ENCODE measurements at places on chromosomes 6 and 20.

DNA sequence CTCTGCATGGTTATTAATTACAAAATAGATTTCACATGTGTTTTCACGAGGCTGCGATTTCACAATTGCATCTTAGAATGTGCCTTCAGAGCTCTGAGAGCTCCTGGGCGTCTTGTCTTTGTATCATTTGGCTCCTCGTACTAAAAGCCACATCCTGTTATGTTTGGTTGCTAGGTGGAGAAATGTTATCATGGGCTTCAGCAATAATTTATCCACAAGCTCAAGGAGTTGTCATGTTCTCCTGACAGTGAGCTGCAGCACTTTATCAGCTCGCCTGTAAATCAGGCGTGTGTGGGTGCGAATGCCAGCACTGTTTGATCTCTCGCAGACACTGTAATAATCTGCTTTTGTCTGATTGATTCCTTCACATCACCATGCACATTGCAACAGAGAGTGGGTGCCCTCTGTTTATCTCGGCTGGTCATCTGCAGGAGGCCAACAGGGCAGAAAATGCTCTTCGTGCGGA is 218.6 kb upstream of the ZFP64 start:
- H3K27me3 ChIP-seq = no peaks in the 10 kb centered on the region
- H3K27ac ChIP-seq = peak overlapping the region; percentile 71
- DNase-seq = peak; percentile 32
- H3K36me3 ChIP-seq = no peaks in the 10 kb centered on the region

DNA sequence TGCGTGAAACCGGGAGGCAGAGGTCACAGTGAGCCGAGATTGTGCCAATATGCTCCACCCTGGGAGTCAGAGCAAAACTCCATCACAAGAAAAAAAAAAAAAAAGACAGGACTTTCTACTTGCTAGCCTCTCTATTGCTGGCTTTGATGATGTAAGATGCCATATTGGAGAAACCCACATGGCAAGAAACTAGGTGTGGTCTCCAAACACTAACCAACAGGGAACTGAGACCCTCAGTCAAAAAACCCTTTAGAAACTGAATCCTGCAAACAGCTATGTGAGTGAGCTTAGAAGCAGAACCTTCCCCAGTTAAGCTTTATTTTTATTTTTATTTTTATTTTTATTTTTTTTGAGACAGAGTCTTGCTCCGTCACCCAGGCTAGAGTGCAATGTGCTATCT is 18.4 kb upstream of the ZBTB22 start:
- H3K4me1 ChIP-seq = peaks cover 15% of the 10 kb centered on the region
- no peak overlapping the region for H3K27ac ChIP-seq
- H3K36me3 ChIP-seq = no peaks in the 10 kb centered on the region
- no peak for DNase-seq

GRCh38 chr6:70051197-70052124 is 185.1 kb downstream of the COL19A1 start:
- H3K27ac ChIP-seq = no peak overlapping the region
- H3K4me3 ChIP-seq = no peak overlapping the region
- H3K36me3 ChIP-seq = no peaks in the 10 kb centered on the region
- DNase-seq = no peak
- no peaks in the 10 kb centered on the region for H3K4me1 ChIP-seq

DNA sequence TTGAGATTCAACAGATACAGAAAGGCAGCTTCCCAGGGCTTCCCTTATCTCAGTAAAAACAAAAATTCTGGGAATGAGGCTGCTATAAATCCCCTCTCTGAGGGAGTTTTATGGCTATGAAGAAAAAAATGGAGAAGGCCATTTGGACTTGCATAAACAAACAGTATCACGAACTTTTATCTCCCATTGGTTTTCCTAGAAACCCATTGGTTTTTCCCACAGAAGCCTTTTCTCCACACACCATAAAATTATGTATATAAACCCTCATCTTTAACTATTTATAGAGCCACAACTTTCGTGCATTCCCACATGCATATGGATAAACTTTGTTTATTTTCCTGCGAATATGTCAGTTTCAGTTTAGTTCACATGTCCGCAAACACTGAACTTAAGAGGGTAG is 36.2 kb upstream of the BTBD3 start:
- no peak overlapping the region for H3K4me3 ChIP-seq
- no peak overlapping the region for H3K27ac ChIP-seq
- H3K36me3 ChIP-seq = no peaks in the 10 kb centered on the region
- DNase-seq = no peak
- H3K4me1 ChIP-seq = no peaks in the 10 kb centered on the region
- H3K27me3 ChIP-seq = peaks cover under 1% of the 10 kb centered on the region

GRCh38 chr6:155959898-155960495 is 504.4 kb upstream of the NOX3 start:
- no peaks in the 10 kb centered on the region for H3K4me1 ChIP-seq
- no peak for DNase-seq
- H3K4me3 ChIP-seq = no peak overlapping the region

GRCh38 chr20:62642666-62643520 is 590 bp downstream of the SLCO4A1 start:
- H3K4me3 ChIP-seq = peak overlapping the region; percentile 80
- H3K4me1 ChIP-seq = peaks cover 25% of the 10 kb centered on the region
- no peak overlapping the region for H3K27ac ChIP-seq
- peaks cover 18% of the 10 kb centered on the region for H3K36me3 ChIP-seq
- peaks cover 7% of the 10 kb centered on the region for H3K27me3 ChIP-seq

DNA sequence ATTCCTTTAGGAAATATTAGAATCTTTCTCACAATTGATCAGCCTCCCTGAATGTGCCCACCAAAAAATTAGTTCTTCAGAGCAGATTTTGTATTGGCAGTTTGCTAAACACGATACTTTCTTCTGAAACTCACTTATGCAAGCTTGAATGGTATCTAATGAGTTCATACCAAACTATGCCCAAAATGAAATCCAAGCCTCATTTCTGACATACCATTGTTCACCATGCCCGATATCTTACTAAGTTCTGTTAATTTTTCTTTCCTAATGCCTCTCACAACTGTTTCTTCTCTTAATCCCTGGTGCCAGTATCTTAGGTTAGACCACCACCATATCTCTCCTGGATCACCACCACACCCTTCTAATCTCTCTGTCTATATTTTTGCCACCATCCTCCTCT is 755.9 kb downstream of the KIF16B start:
- H3K36me3 ChIP-seq = no peaks in the 10 kb centered on the region
- H3K27me3 ChIP-seq = no peaks in the 10 kb centered on the region
- no peaks in the 10 kb centered on the region for H3K4me1 ChIP-seq
- H3K4me3 ChIP-seq = no peak overlapping the region
- no peak overlapping the region for H3K27ac ChIP-seq

DNA sequence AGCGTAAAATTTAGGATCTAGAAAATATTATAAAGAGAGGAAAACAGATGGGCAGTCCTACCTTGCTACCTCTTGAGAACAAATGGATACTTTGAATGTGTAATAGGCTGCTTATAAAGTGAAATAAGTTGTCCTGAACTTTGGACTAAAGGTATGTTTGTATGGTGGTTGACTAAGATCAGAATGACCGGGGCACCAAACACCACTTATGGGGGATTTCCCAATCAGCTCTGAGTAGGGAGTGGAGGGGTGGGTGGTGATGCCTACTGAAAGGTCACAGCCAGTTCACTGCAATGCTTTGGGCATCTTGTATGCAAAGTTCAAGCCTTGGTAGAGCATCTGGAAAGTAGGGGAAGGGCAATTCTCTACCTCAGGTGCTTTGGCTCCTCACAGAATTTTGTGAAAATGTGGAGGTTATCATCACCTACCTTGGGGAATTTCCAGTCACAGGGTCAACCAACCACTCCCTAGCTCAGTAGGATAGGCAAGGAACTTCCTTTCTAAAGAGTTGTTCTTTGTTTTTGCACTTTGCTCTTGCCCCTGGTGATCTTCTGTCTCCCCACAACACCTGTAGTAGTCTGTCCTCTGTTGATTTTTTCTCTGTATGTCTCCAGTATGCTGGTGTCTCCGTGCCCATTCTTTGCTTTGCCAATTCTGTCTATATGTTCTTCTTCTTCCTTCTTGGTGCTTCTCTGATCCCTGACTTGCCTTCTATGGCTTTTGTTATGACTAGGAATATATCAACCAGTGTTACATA is at the start of gene TRIM31:
Gene TRIM31 (minus strand): TSS at position 88 of the 757 bp plus-strand sequence. CDS start 285 bp downstream, outside the sequence.
- no peak for DNase-seq
- peaks cover 7% of the 10 kb centered on the region for H3K4me1 ChIP-seq
- no peaks in the 10 kb centered on the region for H3K36me3 ChIP-seq

DNA sequence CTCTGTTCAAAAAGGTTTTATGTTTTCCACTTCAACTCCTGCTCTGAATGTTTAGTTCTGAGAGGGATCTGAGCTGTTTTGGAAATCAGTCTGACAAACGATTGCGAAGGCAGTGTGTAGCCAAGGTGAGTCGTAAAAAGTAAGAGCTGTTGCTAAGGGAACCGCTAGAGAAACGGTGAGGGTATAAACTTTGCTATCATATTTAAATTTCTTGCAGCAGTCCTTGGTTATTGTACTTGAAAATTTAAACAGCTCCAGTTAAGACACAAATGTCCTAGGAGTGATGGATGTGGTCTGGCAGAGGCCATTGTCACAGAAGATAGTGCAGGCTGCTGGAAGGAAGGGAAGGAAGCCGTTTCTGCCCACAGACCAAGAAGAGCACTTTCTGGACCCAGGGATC is 64.9 kb upstream of the CITED2 start:
- H3K4me3 ChIP-seq = no peak overlapping the region
- H3K4me1 ChIP-seq = peaks cover 17% of the 10 kb centered on the region
- peaks cover under 1% of the 10 kb centered on the region for H3K27me3 ChIP-seq

DNA sequence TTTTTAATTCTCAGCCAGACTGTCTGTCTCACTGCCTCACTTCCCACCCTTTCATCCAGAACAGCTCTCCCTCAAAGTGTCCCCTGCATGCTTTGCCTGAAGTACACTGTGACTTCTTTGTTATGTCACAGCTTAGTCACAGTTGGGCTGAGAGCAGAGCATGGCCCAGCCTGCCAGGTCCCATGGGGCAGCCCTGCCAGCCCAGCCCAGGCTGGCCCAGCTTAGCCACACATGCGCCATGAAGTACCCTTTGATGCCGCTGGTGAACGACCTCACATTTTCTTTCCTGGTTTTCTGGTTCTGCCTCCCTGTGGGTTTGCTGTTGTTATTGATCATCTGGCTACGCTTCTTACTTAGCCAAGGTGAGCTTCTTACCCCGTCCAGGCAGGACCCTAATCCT is at the start of gene ADIG:
Gene ADIG (plus strand): TSS at position 185 of the 400 bp plus-strand sequence. CDS start 54 bp downstream, at position 239.
- no peaks in the 10 kb centered on the region for H3K4me1 ChIP-seq
- H3K27ac ChIP-seq = no peak within 1 kb of the TSS
- DNase-seq = no peak
- peaks cover 6% of the 10 kb centered on the region for H3K36me3 ChIP-seq
- no peaks in the 10 kb centered on the region for H3K27me3 ChIP-seq

GRCh38 chr6:46689657-46690056 is 2.0 kb downstream of the TDRD6 start:
- H3K27me3 ChIP-seq = peaks cover 18% of the 10 kb centered on the region
- no peak overlapping the region for H3K4me3 ChIP-seq
- no peaks in the 10 kb centered on the region for H3K36me3 ChIP-seq
- no peak for DNase-seq
- H3K4me1 ChIP-seq = no peaks in the 10 kb centered on the region

- no peak overlapping the region for H3K27ac ChIP-seq
- H3K4me1 ChIP-seq = no peaks in the 10 kb centered on the region
- H3K27me3 ChIP-seq = peaks cover 24% of the 10 kb centered on the region
- DNase-seq = no peak
- no peak overlapping the region for H3K4me3 ChIP-seq
Observed at GRCh38 chr20:58519940-58520712, 4.9 kb upstream of the APCDD1L start.

GRCh38 chr20:61308477-61308774 is 56.4 kb downstream of the CDH4 start:
- no peaks in the 10 kb centered on the region for H3K36me3 ChIP-seq
- no peak overlapping the region for H3K27ac ChIP-seq
- H3K4me1 ChIP-seq = no peaks in the 10 kb centered on the region
- H3K4me3 ChIP-seq = no peak overlapping the region

DNA sequence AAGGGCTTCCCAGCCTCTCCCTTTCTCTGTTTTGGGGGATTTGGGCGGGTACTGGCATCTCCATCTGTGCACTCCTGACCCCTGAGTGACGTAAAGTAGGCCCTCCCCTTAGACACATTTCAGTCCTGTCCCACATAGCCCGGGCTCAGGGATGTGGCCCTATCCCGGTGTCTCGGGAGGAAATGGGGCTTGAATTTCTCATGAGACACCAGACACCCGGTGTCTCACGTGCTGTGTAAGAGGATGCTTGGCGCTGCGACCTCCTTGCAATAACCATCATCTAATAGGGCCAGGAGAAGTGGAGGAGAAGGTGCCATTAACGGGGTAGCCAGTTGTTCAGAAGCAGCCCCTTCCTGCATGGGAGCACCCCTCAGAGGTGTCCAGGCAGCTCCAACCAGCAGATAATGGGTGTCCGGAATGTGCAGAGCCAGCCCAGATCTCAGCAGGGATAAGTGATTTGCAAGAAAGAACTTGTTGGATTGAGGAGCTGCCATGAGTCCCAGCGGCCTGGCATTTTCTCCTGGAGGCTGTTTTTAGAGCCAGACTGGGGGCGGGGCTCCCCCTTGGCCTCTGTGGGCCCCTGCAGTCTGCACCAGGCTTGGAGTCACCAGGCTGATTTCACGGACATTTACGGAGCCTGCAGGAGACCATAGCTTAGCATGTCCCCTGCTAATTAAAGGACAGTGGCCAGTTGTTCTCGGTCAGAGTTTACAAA is 372.0 kb downstream of the PREX1 start:
- no peak overlapping the region for H3K27ac ChIP-seq
- no peak for DNase-seq
- H3K27me3 ChIP-seq = peaks cover 3% of the 10 kb centered on the region
- no peaks in the 10 kb centered on the region for H3K36me3 ChIP-seq
- no peaks in the 10 kb centered on the region for H3K4me1 ChIP-seq
- H3K4me3 ChIP-seq = no peak overlapping the region

- no peak overlapping the region for H3K4me3 ChIP-seq
- no peaks in the 10 kb centered on the region for H3K27me3 ChIP-seq
- H3K36me3 ChIP-seq = peaks cover 72% of the 10 kb centered on the region
- H3K4me1 ChIP-seq = peaks cover 36% of the 10 kb centered on the region
- DNase-seq = no peak
Observed at GRCh38 chr6:36917541-36918193, 31.9 kb downstream of the C6orf89 start.

DNA sequence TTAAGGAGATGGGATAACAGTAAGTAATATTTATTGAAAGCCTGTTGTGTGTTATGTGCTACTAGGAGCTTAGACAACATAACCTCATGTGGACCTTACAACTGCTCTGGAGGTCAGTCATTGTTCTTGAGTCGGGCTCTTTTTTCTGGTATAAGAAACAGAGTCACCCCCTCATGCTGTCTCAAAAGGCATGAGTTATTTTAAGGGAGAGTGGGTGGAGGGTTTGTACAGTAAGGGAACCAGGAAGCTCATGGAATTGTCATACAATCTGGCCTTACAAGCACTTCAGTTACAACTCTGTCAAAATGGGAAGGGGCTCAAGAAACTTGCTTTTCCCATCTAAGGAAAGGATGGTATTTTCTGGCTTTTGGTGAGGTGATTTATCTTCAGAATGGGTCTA is 16.5 kb upstream of the DSE start:
- H3K27me3 ChIP-seq = peaks cover 8% of the 10 kb centered on the region
- peaks cover 2% of the 10 kb centered on the region for H3K4me1 ChIP-seq
- H3K36me3 ChIP-seq = no peaks in the 10 kb centered on the region
- no peak overlapping the region for H3K27ac ChIP-seq
- no peak overlapping the region for H3K4me3 ChIP-seq

- DNase-seq = no peak
- peaks cover 61% of the 10 kb centered on the region for H3K27me3 ChIP-seq
- no peaks in the 10 kb centered on the region for H3K36me3 ChIP-seq
- no peak within 1 kb of the TSS for H3K27ac ChIP-seq
- peaks cover 17% of the 10 kb centered on the region for H3K4me1 ChIP-seq
- H3K4me3 ChIP-seq = peak within 1 kb of the TSS; percentile 56
Observed at GRCh38 chr6:151493804-151494234, at the start of gene CCDC170. TSS of gene CCDC170 (plus strand) at chr6:151494017. CDS start at chr6:151494129, 112 bp downstream.

Data from activated T-helper 2 cell treated with anti-CD3 and anti-CD28 coated beads, Interferon-gamma antibody, Interleukin-2, Interleukin-4, amounts not matched to agents 10 μg/mL and 5 μg/mL and 100 μg/mL, durations not matched to agents 14 hours and 24 hours and 36 hours (primary cell).